ENCODE measurements at places on chromosomes 7 and 10. TPM values are rescaled to one million over a fixed set of nuclear protein-coding genes. Genes with fewer than 3 reads are reported as not detected.

DNA sequence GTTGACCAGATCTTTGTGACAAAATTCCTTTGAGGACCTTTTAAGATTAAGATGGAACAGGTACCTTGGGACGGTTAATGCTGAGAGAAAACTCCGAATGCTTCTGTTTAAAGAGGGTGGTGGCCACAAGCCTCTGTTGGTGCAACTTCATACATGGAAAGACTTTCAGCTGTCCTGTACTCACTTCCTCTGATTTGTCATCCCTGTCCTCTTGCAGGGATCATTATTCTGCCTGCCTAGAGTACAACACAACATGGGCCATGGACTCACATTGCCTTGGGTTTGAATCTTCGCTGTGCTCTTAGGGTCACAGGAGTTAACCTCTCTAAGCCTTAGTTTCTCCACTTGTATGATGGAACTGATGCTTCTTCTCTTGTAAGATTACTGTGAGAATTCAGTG, 75.1 kb downstream of the ENTPD1 start:
- no peak for DNase-seq

GRCh38 chr10:36116040-36116439, 473.9 kb upstream of the FZD8 start:
- no peak for DNase-seq

DNA sequence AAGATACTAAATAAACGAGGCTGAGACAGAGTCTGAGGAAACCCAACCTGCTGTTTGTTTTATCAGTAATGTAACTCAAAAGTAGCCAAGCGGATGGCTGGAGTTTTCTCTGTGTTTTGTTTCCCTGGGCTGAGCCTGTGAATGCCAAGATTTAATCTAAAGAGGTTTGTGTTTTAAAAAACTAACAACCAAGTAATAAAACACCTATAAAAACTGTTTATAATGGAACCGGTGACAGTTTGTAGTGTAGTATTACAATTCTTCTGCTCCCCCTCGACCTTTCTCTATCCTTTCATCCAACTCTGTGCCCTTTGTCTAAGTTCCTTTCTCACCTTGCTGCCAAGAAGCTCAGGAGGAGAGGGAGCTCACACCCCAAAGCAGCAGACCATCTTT, 2.6 kb upstream of the KAT6B start:
- no peak for DNase-seq

DNA sequence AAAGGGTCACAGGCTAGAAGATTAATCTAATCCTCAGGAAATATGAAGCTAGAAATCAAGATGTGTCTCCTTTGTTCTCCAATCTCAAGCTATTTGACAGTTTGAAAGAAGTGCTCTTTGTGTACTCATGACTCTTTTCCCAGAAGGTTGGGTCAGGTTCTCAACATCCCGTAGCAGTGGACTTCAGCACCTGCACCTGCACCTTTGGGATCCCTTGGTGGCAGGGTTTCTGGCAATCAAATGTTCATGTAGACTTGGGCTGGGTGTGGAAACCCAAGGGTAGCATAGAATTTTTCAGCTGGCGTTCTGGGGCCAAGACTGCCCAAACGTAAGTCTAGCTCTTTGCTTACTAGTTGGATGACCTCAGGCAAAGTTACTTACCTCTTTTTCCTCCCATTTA, 134.4 kb downstream of the ADRA2A start:
- DNase-seq, result no peak

- DNase-seq, result no peak
Measured at GRCh38 chr7:111492234-111492633, 70.1 kb downstream of the IMMP2L start.

- no peak for DNase-seq
Measured at GRCh38 chr10:93821051-93821772, 63.5 kb downstream of the LGI1 start.

DNA sequence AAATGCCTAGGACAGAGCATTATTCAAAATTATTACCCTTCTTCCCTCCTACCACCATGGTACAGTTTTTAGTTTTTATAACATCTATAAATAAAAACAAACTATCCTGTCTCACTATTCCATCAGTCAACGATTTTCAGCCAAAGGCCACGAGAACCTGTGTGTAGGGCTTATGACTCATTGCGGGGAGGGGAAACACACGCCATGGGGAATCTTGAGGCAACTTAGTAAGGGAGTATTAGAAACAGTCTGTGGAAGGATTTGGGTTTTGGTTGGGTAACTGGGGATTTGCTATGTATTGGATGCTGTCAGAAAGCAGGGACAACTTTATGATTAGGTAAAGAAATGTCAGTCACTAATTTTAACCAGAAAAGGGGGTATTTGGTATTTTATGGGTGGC, 14.7 kb downstream of the GPR141 start:
- DNase-seq, result no peak

DNA sequence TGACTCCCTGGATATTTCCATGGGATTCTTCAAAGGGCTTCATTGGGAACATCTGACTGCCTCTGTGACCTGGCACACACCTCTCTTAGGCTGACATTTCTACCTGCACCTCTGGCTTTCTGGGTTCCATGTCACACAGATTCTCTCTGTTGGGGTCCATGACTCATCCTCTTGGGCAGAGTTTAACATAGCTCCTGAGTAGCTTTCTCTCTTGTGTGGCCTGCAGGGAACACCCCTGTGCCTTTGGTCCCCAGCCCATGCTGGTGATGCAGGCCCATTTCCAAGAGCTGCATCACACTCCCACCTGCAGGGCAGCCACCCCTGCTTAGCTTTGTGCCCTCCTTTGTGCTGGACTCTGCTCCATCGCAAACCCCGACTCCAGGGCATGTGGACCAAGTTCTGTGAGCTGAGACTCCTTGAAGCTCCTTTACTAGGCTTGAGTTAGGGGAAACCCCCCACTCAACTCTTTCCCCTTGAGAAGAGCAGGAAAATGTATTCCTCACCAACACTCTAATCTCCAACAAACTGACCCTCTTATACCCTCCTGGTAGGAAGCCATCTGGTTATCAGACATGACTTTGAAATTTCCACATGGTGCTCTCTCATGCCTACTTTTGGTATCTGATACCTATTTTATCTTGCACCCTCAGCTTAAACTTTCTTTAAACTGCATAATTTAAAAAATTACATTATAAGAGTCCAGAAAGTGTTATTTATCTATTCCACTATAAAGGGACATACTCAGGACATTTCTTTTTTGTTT, 93.3 kb downstream of the ZNF777 start:
- DNase-seq, result no peak

- DNase-seq, result no peak
Measured at GRCh38 chr7:86706406-86706805, 62.7 kb downstream of the GRM3 start.

DNA sequence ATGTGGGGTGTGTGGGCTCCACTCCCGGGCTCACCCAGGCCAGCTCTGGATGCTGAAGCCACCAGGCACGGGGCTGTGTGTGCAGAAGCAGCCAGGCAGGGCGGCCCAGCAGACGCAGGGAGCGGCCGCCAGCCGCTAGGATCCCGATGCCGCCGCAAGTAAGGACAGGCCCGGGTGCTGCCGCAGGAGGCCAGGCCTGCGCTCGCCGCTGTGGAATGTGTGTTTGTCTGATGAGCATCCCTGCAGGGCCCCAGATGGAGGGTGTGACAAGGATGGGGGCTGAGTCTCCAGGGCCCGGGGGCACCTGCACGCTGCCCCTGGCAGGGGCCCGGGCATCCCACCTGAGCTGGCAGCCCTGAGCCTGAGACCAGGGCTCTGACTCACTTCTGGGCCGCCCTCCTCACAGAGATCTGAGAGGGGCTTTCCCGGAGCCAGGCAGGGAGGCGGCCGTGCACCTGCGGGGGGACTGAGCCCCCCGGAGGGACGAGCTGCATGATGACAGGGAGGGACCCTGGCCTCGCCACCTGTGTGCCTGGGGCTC, 101.5 kb downstream of the FOXL3 start:
- DNase-seq, result no peak

- DNase-seq, result peak; percentile 54
Measured at GRCh38 chr7:40717242-40717641, 582.4 kb downstream of the SUGCT start.

- DNase-seq, result no peak
Measured at GRCh38 chr7:79414910-79415309, 38.6 kb downstream of the MAGI2 start.

GRCh38 chr7:128189231-128189930, 51.7 kb upstream of the LEP start:
- DNase-seq, result no peak

- no peak for DNase-seq
Measured at GRCh38 chr10:122957474-122957873, 3.4 kb upstream of the C10orf88 start.

DNA sequence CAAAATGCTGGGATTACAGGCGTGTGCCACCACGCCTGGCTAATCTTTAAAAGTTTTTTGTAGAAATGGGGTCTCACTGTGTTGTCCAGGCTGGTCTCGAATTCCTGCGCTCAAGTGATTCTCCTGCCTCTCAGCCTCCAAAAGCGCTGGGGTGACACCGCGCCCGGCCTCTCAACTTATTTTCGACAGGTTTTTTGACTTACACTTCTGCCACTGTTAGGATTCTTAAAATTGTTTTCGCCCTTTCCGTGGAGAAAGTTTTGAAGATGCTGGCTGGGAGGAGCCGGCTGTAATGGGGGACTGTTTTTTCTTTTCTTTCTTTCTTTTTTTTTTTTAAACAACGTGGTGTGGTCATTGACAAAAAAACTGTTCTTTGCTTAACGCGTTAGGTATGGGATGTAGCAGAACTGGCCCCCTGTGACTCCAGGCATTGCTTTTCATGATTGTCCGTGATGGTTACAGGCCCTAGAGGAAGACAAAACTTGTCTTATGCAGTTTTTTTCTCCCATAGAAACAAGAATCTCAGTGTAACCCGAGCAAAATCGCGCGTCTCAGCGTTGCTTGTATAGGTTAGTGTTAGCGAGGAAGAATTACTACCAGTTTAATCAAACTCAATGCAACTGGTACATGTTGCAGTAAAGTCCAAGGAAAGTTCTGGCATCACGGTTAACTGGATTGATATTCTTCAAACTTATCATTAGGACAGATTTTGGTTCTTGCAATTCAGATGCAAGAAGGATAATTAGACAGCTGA, 72.2 kb downstream of the DAGLB start:
- DNase-seq, result no peak

DNA sequence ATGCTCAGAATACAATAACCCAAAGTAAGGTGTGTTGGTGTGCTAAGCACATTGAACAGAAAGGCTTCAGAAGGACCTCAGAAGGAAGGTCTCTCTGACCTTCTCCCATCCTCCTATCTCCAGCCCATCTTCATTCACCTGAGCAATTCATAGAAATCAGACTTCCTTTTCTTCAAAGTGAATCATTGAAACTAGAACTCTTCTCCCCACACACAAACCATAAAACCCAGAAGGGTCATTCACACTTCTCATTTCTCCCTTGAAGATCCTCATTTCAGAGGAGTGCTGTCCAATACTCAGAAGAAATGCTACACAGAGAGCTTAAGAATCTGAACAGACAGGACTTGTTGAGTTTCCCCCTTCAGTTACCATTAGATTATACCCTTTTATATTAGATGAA, 89.5 kb downstream of the VWDE start:
- no peak for DNase-seq

- DNase-seq, result peak; percentile 42
Measured at GRCh38 chr7:94348142-94348541, 46.6 kb upstream of the COL1A2 start.

DNA sequence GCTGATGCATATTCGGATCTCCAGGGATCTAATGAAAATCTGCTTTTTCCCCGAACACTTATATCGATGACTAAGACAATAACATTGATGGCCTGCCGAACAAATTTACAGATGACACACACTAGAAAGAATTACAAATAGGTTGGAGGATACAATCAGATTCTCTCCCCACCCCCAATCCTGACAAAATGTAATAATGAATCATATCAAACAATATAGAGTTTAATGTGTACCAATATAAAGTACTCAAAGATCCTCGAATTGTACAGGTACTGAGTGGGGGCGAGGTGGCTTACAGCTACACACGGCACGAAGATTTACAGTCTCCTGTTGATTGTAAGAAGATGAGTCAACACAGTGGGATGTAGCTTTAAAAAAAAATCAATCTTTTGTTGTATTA, 182.7 kb upstream of the MKLN1 start:
- DNase-seq, result no peak

GRCh38 chr7:69820479-69821192, 222.4 kb downstream of the AUTS2 start:
- DNase-seq, result no peak

GRCh38 chr10:100615241-100615640, 79.5 kb downstream of the HIF1AN start:
- DNase-seq, result no peak

- no peak for DNase-seq
Measured at GRCh38 chr7:2566890-2567678, 8.3 kb downstream of the IQCE start.

- no peak for DNase-seq
Measured at GRCh38 chr7:4052130-4052529, 630.0 kb upstream of the FOXK1 start.

- no peak for DNase-seq
Measured at GRCh38 chr10:132489704-132490534, 47.7 kb upstream of the INPP5A start.

DNA sequence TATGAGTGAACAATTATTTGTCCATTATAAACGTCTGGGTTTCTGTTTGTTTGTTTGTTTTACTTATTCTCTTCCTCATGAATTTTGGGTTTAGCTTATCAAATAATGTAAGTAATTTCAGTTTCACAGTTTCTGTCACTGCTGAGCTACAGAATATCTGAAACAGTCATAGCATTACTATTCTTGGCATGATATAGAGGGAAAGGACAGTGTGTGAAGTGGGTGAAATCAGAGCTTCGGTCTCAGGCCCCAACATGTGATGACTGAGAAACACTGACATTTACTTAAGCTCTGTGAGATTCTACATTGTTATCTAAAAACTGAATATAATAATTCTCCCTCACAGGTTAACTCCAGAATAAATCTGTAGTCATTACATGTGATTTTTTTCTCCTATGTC, 8.8 kb upstream of the OR6V1 start:
- DNase-seq, result no peak

DNA sequence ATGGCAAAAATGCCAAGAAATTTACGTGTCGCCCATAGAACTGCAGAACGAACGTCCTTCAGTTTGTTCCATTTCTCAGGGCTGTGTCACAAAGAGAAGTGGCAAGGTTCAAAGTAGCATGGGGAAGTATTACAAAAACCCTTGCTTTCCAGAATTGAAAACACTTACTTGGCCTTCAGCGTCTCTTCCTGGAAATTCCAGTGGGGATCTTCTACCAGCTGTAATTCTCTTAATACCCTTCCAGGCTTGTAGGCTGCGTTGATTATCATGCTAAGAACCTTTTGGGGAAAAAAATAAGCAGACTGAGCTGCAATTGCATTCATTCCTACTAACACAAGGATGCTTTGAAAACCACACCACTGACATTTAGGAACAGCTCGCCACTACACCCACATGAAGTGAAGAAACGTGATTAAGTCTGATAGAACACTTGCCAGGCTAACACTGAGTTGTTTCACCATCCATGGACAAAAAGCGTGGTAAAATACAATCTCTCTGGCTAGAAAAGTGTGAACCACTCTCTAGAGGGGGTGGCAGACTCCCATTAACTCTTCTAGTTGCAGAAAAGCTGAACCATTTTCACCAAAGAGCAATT, 222.3 kb downstream of the SFMBT2 start:
- no peak for DNase-seq

NUPR2 gene
- total RNA-seq, result not detected

FLNC gene
- total RNA-seq, result 3,687 TPM

PDE6C gene
- not detected for total RNA-seq

NANOS1 gene
- 35.5 TPM for total RNA-seq

ZKSCAN1 gene
- total RNA-seq, result 57.3 TPM

TLX1 gene
- 0.18 TPM for total RNA-seq

SP8 gene
- not detected for total RNA-seq

ACBD7 gene
- not detected for total RNA-seq

GHRHR gene
- not detected for total RNA-seq

XRCC2 gene
- total RNA-seq, result 0.84 TPM

MUC3A gene
- total RNA-seq, result 1.2 TPM

CAV1 gene
- total RNA-seq, result 372 TPM

LLCFC1 gene
- total RNA-seq, result not detected

Data from heart left ventricle (tissue), 16 donors.